ENCODE measurements at places on chromosomes 4 and X.

DNA sequence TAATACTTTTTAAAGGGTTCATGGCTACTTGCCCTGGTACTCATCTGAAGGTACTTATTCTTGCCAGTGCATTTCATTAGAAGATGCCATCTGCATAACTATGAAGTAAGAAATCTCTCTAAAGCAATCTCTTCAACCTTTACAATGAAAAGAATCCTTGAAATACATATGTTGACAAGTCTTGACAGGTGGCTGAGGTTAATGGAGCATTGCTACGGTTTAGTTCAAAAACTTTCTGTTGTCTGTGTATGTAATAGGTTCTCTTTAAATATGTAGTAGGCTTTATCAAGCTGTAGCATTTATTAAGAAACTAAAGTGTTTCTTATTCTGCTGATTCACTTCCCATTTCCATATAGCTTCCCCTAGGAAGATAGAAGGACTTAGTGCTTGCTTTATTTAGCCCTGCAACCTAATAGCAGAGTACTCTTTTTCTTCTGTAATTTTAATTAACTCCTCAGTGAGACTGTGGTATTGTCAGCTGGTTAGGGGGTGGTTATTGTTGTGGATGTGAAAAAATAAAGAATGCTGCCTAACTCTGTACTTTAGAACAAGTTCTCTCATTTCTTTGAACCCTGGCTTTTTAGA lies 39.3 kb downstream of the SLAIN2 start:
- DNase-seq = no peak

DNA sequence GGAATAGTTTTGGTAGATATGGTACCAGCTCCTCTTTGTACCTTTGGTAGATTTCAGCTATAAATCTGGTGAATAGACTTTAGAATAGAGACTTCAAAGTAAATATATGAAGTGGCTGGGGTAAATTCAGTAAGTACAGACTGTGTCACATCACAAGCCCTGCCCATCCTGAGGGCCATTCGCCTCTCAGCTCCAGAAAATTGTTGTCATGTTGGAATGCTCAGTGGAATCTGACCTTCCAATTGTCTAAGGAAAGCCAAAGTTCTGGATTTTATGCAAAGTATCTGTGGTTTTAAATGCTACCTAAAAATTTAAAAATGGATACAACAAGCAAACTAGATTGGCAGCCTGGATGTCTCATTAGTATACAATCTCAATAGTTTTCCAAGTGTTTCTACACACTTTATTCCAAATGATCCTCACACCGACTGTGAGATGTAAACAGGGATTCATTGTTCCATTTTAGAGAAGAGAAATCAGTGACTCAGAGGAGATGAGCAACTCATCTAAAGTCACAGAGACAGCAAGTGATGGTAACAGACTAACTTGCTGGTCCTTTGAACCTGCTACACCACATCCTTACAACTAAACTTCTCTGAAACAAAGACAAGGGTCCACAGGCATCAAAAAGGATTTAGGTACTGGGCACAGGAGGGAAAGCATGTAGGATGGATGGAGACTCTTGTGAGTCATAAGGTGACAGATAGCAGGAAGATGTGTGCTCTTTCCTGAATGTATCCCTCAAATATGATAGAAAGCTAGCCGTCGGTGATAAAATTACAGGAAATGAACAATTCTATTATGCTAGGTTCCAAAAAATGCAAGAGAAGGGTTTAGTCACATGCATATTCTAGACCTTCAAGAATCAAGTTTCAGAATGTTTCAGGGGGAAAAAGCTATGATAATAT lies 127.3 kb downstream of the ATP10D start:
- no peak for DNase-seq

- DNase-seq = no peak
Measured at GRCh38 chrX:123740006-123740405, 7.2 kb upstream of the THOC2 start.

DNA sequence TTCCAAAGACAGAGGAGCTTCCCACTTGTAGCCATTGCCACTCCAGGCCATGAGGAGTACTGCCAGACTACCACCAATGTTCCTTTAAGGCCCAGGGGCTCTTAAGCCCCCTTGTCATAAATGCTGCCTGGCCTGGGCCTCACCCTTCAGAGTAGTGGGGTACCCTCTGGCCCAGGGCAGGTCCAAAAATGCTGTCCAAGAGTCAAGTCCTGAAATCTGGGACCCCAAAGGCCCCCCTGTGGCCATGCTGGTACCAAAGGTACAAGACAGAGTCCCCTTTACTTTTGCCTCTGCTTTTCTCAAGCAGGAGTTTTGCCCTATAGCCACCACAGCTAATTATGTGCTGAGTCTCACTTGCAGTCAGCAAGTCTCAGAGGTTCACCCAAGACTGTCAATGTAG lies 16.4 kb downstream of the RAB33B start:
- DNase-seq = no peak

- DNase-seq = no peak
Measured at GRCh38 chr4:39435659-39436563, 22.8 kb downstream of the RPL9 start.

Measured in amniotic stem cell (primary cell).